Pancreas (tissue), 10 donors: ENCODE measurements at places on chromosomes 1 and 21.
A peak's percentile ranks its signal among the peaks of the same experiment; 100 is the strongest.

- no peak for DNase-seq
Observed at GRCh38 chr1:184019506-184019905, 18.0 kb downstream of the COLGALT2 start.

DNA sequence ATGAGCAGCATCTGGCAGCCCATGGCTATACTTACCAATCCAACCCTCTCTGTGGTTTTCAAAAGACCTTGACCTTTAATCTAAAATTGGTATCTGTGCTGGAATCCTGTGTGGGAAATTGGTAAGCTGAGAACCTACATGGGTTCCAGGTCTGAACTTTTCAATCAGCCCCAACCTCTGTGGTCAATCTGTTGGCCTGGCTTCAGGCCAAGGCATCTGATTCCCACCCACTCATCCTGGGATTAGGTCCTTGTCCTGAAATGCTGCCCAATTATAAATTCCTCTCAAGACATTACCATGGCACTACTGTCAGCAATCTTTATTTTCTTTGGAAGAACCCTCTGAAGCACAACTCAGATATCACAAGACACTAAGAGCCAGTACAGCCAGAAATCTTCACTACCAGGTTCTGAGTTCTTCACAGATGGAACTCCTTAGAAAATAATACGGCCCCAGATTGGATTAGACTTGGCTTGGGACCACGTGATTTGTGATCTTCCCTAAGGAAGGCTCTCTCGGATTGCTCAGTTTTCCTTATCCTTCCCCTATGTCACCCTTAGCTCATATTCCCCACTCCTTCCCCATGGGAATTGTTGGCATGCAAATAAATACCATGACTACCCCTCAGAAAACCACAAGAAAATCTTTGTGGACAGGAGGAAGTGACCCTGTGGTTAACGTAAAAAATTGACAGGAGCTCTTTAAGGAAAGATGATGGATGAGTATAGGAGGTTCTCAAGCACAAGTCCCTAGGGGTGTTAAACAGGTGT lies 207.9 kb upstream of the ST6GALNAC5 start:
- no peak for DNase-seq

GRCh38 chr21:25907573-25908275 lies 173.0 kb downstream of the GABPA start:
- no peak for DNase-seq

DNA sequence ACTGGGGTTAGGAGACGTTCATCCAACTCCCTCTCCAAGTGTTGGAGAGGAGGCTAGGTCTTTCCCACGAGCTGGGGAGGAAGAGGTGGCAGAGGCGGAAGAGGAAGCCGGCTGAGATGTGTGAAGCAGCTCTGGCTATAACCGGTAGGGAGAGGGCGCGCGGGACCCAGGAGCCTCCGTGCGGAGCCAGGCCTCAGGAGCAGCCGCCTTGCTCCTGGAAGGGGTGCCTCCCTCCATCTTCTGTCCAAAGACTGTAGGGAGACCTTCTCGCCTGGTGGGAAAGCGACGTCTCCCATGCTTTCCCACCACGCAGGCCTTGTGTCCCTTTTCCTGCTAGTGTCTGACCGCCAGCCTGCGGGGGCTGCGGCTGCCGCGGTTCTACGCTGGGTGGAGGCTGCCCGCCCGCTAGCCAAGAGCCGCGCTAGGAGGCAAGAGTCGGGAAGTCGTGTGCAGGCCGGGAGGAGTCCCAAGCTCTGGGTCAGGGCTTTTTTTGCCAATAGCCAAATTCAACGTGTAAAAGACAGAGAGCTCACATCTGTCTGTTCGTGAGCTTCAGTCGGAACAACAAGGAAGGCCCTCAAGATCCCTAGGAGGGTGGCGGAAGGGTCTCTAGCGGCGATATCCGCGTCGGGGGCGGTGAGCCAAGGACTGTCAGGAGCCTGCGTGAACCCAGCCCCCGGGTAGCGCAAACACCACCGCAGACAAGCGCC lies 8.4 kb upstream of the NBPF11 start:
- no peak for DNase-seq

DNA sequence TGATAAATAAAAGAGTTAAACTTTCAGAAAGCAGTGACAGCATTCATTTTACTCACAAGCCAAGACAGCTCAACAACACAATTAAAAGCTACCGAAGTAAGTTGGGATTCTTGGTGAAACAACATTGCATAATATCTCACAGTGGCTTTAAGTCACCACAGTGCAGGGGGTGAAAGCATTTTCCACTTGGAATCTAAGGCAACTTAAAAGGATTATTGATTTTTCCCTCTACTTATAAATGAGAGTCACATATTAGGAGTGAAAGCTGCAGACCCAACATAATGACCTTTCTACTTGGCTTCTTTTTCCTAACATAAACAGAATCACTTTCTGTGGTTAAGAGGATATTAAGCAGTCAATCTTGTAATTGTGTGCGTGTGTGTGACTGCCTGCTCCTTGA lies 536.6 kb upstream of the CXADR start:
- DNase-seq = no peak

GRCh38 chr1:1167841-1168450 lies 5.7 kb upstream of the TTLL10 start:
- no peak for DNase-seq

DNA sequence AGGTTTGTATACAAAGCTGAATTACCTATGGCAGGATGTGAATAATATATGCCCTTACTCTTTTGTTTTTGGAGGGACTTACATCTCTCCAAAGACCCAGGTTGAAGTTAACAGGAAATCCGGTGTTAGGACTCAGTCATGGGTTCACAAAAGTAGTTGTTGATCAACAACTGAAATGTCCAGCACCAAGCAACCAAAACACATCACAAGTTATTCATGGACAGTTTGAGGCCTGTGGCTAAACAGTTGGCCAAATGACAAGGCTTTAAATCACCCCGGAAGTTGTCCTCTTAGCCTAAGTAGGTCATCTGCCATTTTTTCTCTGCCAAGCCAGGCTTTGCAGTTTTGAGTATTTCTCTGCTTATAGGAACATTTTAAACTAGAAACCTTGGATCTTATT lies 89.9 kb downstream of the CD247 start:
- no peak for DNase-seq

GRCh38 chr1:1511533-1512285 lies at the start of gene ATAD3A:
ATAD3A (plus strand) TSS chr1:1512162; CDS start chr1:1512269, 107 bp downstream.
- peak; percentile 97 for DNase-seq

DNA sequence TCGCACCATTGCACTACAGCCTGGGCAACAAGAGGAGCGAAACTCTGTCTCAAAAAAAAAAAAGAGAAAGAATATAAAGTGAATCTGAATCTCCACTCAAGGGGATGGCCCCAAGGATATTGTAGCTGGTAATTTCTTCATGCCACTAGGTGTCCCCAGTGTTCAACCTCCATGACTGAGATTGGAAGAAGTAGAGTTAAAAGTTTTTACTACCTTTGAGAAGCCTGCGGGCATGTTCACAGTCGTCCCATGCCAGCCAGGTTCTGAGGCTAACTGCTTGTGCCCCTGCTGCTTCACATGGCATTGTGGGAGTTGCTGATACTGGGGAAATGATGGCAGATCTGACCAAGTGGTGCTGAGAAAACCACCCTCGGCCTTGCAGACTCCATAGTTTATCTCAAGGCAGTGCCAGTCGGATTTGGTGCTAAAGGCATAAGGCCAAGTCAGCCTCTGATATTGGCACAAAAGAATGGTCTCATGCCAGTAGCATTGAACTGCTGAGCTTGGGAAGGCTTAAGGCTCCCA lies 10.8 kb upstream of the SHISA4 start:
- DNase-seq = peak; percentile 38

DNA sequence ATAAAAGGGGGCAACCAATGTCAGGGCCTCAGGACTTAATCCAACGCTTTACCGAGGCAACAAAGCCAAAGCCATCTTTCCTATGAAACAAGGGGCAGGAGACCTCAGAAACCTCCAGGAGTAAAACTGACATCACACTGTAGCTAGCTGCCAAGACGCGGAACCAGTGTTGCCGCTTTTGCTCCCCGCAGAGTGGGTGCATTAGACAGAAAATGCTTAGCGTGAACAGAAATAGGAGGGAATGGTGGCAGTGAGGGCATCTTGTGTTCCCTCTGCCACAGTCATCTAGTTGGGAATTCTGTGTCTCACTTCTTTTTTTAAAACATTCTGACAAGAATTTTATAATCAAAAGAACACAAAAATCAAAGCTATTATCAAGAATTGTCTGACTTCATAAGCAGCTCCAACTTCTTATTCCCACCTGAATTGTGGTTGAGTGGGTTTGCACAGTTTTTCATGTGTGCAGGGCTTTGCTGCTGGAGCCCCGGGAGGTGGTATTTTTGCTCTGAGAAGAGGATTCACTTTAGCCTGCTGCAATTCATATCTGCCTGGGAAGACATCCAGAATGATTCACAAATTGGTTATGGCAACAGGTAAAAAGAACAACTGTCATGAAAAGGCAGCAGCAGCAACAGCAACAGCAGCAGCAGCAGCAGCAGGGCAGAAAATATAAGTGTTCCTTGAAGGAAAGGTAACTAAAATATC lies 82.2 kb upstream of the DIRAS3 start:
- DNase-seq = no peak

DNA sequence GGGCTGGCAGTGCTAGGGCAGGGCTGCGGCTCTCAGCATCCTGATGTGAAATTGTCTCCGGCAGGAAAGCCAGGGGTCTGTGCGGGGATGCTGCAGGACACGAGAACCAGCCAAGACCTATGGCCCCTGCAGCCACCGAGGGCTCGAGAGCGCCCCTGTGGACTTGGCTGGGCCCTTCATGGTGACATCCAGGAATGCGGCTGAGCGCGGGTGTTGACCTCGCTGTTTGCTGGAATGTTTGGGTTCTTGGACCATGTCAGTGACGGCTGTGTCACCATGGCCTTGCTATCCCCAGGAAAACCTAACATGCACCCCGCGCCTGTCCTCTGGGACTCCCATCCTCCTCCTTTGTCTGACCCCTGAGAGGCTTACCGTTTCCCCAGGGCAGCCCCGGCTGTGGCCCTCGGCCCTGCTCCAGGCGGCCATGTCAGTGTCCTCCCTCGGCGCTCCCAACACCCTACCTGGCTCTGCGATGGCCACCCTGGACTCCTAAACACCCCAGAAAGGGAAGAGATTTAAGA lies 14.3 kb upstream of the C1orf174 start:
- DNase-seq = no peak

GRCh38 chr1:110749960-110750359 lies 75.2 kb upstream of the KCNA3 start:
- DNase-seq = no peak

DNA sequence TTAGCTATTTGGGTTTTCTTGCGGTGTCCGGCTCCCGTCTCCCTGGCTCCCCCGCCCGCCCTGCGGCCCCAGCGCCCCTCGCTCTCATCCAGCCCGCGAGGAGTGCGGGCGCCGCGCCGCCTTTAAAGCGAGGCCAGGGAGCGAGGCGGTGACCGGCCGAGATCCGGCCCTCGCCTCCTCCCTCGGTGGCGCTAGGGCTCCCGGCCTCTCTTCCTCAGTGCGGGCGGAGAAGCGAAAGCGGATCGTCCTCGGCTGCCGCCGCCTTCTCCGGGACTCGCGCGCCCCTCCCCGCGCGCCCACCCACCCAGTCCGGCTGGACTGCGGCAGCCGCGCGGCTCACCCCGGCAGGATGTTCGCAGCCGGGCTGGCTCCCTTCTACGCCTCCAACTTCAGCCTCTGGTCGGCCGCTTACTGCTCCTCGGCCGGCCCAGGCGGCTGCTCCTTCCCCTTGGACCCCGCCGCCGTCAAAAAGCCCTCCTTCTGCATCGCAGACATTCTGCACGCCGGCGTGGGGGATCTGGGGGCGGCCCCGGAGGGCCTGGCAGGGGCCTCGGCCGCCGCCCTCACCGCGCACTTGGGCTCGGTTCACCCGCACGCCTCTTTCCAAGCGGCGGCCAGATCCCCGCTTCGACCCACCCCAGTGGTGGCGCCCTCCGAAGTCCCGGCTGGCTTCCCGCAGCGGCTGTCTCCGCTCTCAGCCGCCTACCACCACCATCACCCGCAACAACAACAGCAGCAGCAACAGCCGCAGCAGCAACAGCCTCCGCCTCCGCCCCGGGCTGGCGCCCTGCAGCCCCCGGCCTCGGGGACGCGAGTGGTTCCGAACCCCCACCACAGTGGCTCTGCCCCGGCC lies 492 bp downstream of the HLX start:
- DNase-seq = peak; percentile 74

GRCh38 chr1:75520862-75521475 lies 89.9 kb downstream of the SLC44A5 start:
- no peak for DNase-seq

- DNase-seq = no peak
Observed at GRCh38 chr1:41754540-41754939, 164.2 kb downstream of the HIVEP3 start.

DNA sequence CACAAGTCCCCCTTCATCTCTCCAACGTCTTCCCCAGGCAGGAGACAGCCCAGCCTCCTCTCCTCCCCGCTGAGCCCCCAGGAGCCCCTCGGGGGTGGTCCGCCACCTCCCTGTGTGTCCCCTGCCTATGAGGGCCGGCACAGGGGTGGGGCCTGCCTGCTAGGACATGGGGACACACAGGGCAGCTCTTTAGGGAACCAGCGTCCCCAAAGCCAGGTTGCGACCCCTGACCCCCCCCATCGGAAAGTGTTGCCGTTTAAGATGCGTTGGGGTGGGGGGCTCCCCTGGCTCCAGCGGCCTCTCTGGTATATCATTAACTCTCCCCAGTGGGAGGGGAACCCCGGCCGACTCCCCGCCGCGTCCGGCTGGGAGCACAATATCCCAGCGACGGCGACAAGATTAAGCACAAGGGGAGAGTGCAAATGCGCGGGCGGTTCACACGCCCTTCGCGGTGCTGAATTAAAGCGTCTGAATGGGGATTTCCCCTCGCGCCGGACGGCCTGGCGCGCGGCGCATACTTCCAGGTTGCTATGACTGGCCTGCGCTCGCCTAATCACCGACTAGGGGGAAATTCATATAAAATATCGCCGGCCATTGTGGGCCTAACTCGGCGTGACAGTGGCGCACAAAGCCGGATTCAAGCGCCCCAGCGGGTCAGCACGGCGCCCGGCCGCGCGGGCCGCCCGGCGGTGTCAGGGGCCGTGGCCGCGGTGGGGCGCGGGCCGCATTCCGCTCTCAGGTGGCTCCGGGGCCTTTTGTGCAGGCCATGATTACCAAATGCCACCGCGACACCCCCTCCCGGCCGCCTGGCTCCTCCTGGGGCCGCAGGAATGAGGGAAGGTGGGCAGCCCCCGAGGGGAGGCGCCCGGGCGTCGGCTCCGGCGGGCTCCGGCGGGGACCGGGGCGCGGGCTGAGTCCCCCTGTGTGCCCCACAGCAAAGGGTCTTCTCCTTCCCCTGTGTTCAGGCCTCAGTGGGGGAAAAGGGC lies 30.9 kb downstream of the WNT3A start:
- DNase-seq = peak; percentile 48

DNA sequence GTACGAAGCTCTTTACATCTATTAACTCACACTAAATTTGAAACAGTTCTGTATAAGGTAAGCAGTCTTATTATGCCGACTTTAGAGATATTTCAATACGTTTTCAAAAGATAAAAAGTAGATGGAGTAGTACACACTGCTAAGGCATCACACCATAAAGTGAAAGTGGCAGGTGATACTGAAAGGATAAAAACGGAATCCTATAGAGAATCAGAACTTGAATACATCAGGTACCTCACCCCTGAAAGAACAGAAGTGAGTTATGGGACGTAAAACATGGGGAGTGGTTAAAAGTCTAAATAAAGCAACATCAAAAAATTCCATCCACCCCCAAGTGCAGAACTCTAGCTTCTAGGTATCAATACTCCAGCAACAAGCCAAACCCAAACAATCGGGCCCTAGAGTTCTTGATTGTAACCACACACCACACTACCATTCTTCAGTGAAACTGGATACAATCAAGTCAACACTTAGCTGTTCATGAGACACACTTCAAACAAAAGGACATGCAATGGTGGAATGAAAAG lies 142.6 kb downstream of the SMYD3 start:
- DNase-seq = no peak

- DNase-seq = no peak
Observed at GRCh38 chr1:227887697-227888403, 59.9 kb downstream of the WNT9A start.
